ENCODE measurements at places on chromosomes 2 and 18.

DNA sequence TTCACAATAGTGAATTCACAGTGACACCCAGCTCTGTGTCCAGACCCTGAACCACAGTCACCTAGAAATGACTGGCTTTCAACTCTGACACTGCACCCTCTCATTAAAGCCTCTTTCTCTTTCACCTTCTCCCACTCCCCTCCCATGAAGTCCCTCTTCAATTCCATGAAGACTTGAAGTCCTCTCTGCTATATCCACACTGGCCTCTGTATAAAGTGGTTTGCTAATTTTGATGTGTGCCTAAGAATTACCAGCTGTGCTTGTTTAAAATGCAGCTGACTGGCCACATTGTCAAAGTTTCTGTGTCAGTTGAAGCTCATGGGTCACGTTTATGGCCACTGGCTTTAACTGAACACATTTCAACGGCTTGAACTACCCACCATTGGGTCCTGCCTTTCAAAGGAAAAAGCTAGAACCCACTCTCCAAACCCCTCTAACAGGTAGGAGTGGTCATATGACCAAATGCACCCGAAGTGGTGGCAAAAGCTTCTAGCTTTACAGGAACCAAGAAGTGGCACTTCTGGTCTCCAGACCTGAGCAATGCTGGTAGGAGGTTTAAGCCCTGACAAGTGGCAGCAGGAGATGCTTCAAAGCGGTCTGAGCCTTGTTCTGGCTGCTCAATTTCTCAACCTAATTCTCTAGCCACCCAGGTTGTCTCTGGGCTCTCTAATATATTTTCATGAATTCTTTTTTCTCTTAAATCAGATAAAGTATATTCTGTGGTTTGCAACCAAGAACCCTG lies 34.2 kb downstream of the B4GALT6 start:
- no peak for DNase-seq

DNA sequence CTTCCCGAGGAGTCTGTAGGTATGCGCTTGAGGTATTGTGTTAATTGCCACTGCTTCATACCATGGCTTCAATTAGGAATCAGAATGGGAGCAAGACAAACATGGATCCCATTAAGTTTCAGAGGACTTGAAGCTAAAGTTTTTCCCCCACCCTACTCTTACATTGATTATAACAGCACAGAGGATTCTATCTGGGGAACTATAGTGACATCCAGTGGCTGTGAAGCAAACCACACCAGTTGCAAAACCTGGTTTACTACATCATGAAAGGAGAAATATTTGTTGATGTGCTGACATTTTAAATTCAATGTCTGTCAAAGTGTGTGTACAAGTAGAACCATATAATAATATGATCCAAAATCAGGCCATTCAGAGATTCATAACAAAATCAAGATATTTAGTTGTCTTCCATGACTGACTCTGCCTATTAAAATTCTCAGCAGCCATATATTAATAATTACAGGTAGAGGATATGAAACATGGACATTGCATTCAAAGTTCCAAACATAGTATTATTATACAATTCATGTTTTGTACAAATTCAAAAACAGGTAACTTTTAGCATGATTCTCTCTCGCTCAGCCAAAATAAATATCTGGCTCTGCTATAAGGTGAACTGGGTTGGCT lies 82.9 kb downstream of the GRB14 start:
- DNase-seq, result no peak

DNA sequence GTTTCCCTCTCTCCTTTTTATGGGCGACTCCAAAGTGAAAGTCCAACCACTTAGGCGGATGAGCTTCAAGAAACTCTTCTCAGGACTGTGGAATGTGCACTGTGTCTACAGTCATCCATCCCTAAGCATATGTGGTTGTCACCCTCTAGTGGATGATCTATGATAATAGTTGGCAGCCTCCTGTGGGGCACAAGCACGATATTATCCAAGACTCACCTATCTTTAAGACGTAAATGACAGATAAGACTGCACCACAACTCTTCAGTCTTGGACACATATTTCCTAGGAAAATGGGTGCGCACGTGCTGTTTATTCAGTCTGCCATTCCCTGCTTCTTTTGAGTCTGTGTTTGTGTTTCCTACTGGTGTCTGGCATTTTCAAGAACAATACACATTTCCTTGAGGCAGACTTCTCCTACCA lies 145.5 kb upstream of the CTAGE1 start:
- peak; percentile 70 for DNase-seq

DNA sequence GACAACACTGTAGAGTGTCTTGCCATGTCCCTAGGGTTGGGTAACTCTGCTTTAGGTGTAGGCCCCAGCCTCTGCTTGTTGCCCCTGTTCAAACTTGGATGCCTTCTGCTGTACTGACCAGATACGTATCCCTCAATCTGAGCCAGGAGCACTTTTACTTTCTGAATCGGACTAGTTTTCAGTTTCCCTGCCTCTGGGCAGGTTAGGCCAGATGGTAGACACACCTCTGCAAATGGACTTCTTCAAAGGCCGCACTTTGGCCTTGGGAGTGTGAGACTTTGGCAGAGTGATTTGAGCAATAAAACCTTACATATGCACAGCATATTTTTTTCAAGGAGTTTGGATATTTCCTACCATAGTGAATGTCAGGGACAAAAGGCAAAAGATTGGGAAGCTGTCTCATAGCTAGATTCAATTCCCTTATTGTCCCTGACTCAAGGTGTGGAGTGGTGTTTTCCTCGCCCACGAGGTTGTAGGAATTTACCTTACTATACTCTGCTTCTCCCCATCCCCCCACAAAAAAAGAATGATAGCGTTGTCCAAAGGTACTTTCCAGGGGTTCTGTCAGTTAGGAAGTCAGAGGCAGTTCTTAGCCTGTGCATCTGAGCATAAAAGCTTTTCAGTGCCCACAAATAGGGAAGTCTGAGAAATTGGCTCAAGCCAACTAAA lies 15.3 kb upstream of the PARD3B start:
- no peak for DNase-seq

DNA sequence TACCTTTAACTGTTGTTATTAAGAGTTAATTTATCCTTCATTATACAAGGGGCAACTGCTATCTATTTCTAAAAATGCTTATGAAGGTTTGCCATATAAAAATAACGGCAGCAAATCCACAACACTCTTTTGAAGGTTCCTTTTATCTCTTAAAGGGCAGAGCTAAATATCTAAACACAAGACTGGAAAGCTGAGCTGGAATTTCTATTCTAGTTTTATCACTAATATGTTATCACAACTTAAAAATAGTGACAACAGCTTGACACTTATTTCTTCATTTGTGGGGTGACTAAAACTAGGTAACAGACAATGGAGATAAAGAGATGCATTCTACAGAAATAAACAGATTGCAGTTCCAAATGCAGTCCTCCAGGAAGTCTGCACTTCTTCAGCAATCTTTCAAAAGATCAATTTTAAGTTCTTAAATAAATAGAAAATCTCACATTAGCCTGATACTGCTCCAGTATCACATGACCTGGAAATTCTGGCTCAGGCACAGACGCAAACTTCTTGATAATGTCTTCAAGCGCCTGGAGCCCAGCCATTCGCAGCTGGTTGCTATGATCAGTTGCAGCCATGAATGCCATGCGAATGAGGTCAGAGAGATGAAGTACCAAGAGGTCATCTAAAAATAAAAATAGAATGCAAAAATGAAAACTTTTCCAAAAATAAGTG lies 54.0 kb upstream of the STRN start:
- DNase-seq, result peak; percentile 15

DNA sequence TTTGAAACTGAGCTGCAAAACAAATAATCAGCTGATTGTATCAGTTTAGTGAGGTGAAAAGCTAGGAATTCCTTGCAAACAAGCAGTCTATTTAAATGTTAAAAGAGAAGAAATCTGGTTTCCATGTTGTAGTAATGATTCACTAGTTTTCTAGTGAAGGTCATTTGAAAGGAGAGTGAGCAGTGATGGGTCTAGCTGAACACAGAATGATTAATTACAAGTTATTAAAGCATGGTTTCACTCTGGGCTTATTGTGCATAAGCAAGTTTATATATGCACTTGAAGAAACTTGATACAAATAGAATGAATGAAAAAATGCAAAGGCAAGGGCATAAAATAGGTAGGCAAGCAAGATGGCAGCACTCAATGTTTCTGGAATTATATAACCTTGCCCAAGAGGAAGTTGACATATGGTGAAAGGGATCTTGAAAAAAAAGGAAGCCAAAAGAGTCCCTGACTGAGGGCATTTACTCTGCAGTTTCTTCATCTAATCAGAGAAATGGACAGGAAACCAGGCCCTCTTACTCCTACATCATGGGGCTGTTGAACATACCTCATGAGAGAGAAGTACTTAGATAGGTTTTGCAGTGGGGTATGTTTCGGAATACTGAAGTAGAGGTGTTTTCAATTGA lies 53.2 kb downstream of the PLCL1 start:
- DNase-seq, result no peak

GRCh38 chr2:158131483-158131912 lies 29.8 kb downstream of the UPP2 start:
- no peak for DNase-seq

GRCh38 chr18:1446765-1447164 lies 542.1 kb downstream of the ADCYAP1 start:
- no peak for DNase-seq

DNA sequence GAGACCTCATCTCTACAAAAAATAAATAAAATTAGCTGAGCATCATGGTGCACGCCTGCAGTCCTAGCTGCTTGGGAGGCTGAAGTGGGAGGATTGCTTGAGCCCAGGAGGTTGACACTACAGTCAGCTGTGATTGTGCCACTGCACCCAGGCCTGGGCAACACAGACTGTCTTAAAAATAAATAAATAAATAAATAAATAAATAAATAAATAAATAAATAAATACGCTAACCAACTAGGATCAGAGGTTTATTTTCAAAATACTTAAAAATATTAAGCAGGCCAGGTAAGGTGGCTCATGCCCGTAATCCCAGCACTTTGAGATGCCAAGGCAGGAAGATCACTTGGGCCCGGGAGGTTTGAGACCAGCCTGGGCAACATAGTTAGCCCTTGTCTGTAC lies 63.6 kb downstream of the KCNG3 start:
- DNase-seq, result no peak

Data from urinary bladder (tissue), 4 donors.